AG10803 (cell line): ENCODE measurements at places on chromosomes 6 and 20.

DNA sequence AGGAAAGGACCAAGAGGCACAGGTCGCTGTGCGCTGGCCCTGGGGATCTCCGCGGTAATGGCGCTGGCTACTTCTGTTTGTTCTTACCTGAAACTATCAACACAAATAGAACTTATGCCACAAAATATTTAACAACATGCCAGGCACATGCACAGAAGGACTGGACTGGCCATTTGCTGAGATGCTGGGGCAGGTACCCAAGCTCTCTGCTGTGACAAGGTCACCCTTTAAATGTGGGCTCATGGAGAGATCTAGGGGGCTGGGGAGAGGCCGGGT is 28.0 kb upstream of the PXDC1 start:
- no peak for DNase-seq

DNA sequence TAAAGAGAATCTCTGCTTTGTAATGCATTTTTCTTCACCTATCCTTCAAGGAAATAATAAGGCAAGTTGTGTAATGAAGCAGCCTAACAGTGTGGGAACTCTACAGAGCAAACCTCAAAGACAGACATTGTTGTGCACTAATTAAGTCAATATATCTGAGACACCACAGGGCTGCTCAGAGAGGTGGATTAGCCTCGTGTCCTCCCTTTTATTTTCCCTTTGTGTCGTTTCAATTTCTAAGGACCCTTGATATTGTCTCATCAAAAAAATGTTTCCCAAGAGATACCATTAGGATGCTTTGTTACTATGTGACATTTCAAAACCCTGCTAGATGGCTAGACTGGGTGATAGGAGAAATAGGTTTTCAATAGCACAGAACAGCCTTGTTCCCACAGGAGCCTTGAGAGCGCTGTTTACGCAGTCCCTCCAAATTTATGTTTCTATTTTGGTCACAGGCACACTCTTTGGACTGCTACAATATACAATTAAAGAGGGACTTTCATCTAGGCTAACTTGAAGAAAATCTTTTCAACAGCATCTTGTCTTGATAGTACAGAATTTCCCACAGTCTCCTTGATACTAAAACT is 23.1 kb downstream of the UBE3D start:
- DNase-seq, result no peak

DNA sequence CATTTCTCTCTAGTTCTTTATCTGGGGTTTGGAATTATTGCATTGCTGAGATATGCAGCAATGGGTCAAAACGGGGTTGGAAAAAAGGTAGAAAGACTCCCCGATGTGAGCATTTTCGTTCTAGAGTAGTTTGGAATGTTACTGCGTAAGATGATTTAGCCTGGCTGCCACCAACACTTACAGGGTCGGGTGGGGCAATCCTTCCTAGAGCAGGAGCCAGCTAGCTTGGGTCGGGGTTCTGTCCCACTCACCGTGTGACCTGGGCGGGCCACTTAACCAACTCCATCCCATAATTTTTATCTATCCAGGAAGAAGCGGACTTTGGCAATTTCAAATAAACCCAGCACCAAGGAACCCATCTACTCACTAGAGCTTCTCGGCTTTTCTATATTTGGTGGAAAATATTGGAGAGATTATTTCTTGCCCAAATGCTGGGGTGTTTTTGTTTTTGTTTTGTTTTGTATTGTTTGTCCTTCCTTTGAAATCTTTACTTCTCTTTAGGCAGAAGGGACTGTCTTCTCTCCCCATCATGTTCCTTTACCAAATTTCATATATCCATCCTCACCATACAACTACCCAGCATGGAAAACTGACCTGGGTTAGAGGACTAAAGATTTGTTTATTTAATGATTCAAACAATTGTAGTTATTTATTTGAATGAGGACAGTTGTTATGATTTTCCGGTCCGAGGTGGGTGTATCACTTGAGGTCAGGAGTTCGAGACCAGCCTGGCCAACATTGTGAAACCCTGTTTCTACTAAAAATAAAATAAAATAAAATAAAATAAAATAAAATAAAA is 72.4 kb downstream of the GPX5 start:
- DNase-seq, result no peak

DNA sequence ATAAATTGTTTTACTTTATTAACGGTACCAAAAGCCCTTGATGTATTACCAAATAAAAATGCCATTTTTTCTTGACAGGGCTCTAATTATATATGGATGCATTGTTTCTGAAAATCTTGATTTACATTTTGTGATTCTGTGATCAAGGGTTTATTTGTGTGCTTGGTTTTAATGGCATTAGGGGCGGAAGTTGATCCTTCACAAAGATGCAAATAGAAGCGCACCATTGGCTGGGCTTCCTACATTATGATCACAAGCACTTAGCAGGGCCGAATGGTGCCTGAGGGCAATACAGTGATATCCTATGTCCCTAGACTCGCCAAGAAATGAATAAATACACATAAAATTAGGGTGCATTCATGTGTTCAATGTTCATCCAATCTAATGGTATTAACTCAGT is 172.9 kb upstream of the UST start:
- no peak for DNase-seq

DNA sequence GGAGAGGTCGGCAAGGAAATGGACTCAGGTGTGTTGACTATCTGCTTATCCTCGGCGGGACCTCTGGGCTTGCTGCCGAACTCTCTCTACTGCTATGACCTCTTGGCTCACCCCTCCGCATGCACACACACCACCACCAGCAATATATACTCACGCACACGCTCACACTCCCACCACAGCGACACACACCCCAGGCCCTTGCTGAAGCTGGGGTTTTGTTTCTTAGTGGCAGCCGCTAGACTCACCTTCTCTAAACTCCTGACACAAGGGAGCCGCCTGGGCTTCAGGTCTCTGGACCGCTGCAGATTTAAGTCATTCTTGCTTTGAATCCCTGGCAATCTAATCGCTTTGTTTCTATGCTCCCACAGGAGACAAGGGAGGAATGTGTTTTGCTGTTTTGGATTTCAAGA is 59.4 kb upstream of the BACH2 start:
- no peak for DNase-seq

- DNase-seq, result peak; percentile 39
Measured at GRCh38 chr20:3010985-3011723, 32.3 kb upstream of the GNRH2 start.

DNA sequence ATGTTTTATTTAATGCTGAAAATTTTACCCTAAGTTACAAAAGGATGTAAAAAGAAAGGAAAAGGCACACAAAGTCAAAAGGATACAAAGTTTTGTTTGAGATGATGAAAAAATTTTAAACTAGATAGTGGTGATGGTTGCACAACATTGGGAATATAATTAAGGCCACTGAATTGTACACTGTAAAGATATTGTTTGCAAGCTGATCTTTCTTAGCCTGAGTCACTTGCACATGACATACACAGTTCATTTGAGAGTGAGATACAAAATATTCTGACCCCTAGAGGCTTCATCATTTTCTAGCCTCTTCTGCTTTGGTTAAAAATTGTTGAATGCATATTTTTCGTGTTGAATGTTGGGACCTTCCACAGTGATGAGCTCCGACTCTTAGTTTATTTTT is 462.6 kb downstream of the HDGFL1 start:
- peak; percentile 5 for DNase-seq

GRCh38 chr6:118135371-118135770 is 228.3 kb downstream of the SLC35F1 start:
- DNase-seq, result no peak

DNA sequence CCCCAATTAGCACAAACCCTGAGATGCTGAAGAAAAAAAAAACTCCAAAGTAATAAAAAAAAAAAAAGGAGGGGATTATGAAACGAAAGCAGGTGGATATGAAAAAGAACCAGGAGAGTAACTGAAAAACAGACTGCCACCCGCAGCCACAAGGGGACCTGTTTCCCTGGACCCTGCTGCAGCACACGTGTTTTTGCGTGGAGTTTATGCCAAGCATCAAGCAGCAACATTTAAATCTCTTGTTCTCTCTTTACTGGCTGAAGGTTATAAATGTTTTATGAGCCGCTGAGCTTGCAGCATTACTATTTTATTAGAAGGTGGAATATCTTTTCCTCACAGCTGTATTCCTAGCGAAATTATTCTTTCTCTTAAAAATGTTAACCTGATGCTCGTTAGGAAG is 131.6 kb upstream of the OLIG3 start:
- no peak for DNase-seq

DNA sequence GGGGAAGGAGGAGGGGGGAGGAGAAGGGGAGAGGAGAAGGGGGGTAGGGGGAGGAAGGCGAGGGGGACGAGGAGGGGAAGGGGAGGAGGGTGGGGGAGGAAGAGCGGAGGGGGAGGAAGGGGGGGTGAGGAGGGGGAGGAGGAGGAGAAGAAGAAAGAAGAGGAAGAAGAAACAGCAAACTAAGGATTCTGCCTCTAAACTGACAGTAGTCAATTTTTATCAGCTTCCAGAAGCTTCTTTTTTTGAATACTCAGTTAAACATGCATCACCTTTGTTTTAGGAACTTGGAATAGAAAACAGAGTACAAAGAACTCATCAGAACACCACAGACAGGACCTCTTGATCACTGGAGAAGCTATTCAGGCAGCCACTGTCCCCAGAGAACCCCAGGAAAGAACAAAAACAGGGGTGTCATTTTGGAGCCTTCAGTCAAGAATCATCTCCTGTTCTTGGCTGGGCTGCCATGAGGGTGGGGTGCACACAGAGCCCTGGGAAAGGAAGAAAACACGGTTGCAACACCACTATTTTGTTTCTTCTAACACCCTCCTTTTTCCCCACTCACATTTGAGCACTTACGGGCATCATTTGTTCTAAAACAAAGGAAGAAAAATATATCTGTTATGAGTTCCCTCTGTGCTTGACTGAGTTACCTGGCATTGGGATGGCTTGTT is 67.4 kb downstream of the TMEM170B start:
- no peak for DNase-seq

GRCh38 chr20:59071216-59071615 is 28.6 kb upstream of the PRELID3B start:
- DNase-seq, result no peak
